ENCODE measurements at places on chromosomes 3 and 15. TPM values are rescaled to one million over a fixed set of nuclear protein-coding genes. Genes with fewer than 3 reads are reported as not detected.

The FSIP1 gene
- total RNA-seq: 0.27 TPM

The ARPP21 gene
- total RNA-seq: not detected

DNA sequence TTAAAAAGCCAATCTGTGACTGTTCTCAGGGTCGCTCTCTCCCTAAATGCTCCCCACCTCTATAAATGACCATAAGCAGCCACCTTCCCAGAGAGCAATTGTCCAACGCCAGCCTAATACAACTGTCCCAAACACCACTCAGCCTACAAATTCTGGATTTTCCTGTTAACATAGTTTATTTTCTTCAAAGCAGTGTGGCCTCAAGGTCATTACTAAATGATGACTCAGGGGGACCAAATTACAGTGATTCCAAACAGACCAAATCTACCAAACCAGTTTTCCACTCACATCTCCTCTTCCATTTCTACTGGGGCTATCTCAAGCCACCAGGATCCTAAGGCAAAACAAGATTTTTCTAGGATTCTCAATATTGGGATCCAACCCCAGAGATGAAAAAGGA is 22.5 kb downstream of the HEXA start:
- H3K4me3 ChIP-seq: no peak overlapping the region
- H3K27me3 ChIP-seq: no peaks in the 10 kb centered on the region
- peaks cover 20% of the 10 kb centered on the region for H3K36me3 ChIP-seq

DNA sequence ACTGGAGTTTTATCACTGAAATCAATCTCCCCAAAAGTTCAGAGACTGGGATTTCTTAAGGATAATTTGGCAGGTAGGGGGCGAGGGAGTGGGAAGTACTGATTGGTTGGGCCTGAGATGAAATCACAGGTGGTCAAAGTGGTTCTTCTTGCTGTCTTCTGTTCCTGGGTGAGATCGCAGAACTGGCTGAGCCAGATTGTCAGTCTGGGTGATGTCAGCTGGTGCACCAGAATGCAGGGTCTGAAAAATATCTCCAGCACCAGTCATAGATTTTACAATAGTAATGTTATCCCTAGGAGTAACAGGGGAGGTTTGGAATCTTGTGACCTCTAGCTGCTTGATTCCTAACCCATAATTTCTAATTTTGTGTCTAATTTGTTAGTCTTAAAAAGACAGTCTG is 86.7 kb upstream of the SLC25A36 start:
- no peaks in the 10 kb centered on the region for H3K4me1 ChIP-seq
- H3K27me3 ChIP-seq: peaks cover 16% of the 10 kb centered on the region
- no peaks in the 10 kb centered on the region for H3K36me3 ChIP-seq
- no peak overlapping the region for H3K27ac ChIP-seq
- no peak overlapping the region for H3K4me3 ChIP-seq

GRCh38 chr15:71811752-71812735 is 1.7 kb downstream of the NR2E3 start:
- H3K27me3 ChIP-seq: no peaks in the 10 kb centered on the region
- no peak for DNase-seq
- H3K27ac ChIP-seq: no peak overlapping the region

- no peak overlapping the region for H3K4me3 ChIP-seq
- H3K27me3 ChIP-seq: no peaks in the 10 kb centered on the region
- H3K36me3 ChIP-seq: no peaks in the 10 kb centered on the region
- no peaks in the 10 kb centered on the region for H3K4me1 ChIP-seq
- no peak overlapping the region for H3K27ac ChIP-seq
- no peak for DNase-seq
Measured at GRCh38 chr3:182892226-182892625, 88.1 kb downstream of the DCUN1D1 start.

DNA sequence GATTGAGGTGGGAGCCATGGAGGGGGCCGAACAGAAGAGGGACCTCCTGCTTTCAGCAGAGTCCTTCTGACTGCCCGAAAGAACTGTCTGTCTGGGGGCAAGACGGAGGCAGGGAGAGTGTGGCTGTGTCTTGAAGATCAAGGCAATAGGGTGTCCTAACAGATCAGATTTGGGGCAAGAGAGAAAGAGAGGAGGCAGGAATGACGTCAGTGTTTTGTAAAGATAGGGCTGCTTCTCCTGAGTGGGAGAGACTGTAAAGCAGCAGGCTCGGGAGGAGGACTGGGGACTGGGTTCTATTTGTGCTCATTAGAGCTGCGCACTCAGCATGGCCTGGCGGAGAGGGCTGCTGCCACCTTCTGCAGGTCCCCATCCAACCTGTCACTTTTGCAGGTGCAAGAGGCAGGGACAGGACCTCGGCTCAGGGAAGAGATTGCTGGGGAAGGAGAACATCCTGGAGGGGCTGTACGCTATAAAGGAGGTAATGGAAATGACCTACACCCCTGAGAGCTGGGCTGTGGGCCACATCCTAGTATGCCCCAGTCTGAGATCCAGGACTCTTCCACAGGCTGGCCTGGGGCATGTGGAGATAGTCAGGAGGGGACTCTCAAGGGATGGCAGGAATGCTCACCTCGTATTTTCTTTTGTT is 29.0 kb upstream of the FGD5 start:
- no peak overlapping the region for H3K4me3 ChIP-seq
- H3K27me3 ChIP-seq: peaks cover 78% of the 10 kb centered on the region
- H3K4me1 ChIP-seq: no peaks in the 10 kb centered on the region
- H3K27ac ChIP-seq: no peak overlapping the region

DNA sequence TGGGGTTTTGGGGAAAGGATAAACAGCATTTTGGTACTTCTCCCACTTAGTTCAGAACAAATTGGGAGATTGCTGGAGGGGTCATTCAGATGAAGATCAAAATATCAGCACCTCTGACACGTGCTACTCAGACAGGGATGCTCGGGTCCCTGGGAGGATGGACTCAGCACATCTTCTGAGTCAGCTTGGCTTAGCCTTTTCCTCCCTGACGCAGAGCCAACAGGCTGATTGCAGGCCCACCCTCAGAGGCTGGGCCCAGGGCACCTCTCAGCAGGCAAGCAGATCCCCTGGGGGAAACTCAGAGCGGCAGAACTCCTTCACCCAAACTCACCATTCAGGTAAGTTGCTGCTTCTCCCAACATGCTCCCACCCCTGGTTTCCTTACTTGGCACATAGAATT is 304.9 kb downstream of the TLE3 start:
- no peak for DNase-seq
- H3K36me3 ChIP-seq: peaks cover 7% of the 10 kb centered on the region
- peaks cover 18% of the 10 kb centered on the region for H3K4me1 ChIP-seq
- no peak overlapping the region for H3K27ac ChIP-seq
- no peak overlapping the region for H3K4me3 ChIP-seq

All from Calu3 (cell line).